Stimulated activated CD8-positive, alpha-beta memory T cell treated with anti-CD3 and anti-CD28 coated beads, Interleukin-4, amount 100 ng/mL, for 48 hours (primary cell): ENCODE measurements at places on chromosomes 6 and 20.

- no peak for DNase-seq
Observed at GRCh38 chr6:46757214-46757596, 10.5 kb downstream of the ANKRD66 start.

GRCh38 chr20:58553166-58553696 is 38.0 kb upstream of the APCDD1L start:
- DNase-seq = no peak

- no peak for DNase-seq
Observed at GRCh38 chr6:54286141-54286540, 22.1 kb upstream of the TINAG start.

- no peak for DNase-seq
Observed at GRCh38 chr6:149364557-149364956, 35.5 kb upstream of the SUMO4 start.

DNA sequence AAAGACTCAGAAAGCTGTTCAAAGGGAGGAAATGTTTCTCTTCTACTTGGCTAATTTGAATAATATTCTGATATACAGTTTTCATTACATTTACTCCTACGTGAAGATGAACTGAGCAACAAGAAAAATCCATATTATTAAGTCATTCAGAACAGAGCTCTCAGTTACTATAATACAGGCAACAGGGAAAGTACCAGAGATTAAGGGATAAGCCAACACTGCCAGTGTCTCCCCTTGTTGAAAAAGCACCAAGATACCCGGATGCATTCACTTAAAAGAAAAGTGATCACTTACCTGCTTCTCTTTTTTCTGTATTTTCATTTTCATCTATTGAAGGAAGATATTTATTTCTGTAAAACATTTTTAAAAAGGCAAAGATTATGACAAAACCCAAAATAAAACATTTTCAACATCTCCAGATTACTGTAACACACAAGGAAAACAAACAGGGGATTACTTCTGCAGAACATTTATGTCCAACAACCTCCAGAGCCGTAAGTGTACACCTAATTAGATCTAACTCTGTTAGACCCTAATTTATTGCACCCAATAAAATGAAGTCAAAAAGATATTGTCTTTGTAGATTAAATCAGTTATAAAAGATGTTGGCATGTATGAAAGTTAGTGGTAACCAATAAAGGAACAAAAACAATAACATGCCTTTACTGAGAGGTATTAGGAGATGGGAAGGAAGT is 67.0 kb downstream of the CHD6 start:
- DNase-seq = no peak

- DNase-seq = no peak
Observed at GRCh38 chr6:167238146-167238693, 52.9 kb upstream of the UNC93A start.

DNA sequence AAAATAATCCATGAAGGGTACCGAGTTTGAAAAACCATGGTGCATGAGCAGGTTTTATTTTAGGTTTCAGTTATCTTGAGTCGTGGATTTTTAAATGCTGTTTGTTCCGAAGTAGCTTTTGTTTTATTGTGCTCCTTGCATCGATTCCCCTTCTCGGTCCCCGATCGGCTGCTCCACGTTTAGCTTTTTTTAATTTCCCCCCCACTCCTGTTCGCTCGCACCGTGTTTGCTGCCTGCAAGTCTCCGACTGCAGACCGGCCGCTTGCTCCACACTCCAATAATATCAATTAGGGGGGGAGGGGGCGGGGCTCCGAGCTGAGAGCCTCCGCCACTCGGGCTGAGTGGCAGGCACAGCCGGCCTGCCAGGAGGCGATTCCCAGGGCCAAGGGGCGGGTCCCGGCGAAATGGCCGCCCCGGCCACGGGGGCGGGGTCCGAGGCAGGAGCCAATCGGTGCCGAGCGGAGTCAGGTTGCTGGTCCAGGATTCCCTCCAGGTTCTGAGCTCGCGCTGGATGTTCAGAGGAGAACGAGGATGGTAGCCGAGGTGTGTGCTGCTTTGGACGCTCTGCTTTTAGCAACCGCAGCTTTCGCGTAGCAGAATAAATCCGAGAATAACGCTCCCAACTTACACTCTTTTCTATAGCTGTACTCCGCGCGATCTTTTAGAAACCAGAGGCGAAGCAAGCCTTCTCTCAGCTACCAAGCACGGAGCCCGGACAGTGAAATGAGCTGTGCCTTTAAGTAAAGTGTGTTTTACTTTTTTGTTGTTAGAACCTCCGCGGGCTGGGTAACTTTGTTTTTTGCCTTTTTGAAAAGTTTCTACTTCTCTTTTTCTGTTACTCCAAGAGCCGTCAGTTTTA is at the start of gene EPHA7:
Gene EPHA7, minus strand, starts transcription at position 256 of the 859 bp plus-strand sequence. Its CDS starts 218 bp downstream, at position 38.
- DNase-seq = peak; percentile 64

DNA sequence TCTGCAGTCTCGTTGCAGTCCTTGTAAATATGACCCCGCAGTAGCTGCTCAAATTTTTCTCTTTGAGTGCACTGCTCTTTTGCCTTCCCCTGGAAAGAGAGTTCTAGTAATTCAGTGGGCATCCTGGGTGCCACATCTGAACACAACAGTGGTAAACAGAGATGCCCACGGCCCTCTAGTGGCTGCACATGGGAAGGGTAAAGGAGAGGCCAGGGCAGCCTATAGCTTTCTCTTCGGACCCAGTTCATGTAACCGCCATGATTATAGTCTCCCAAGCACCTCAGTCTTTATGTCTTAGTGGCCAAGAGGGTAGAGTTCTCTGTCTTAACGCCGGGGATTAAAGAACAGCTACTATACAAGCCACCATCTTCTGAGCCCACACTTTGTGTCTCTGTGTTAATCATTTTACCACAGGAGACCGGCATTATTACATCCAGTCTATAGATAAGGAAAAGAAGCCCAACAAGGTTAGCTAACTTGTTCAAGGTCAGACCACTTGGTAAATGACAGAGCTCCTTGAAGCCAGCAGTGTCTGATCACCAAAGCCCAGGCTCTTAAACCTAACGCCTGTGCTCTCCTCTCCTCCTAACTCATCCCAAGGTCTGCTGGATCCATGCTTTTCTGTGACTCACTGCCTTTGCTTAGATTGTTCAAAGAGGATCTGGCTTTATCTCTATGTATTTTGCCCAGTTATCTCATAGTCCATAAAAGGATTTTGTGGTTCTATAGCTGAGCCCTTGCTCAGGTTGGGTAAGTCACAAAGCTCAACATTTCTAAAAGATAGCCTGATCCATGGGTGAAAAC is 81.8 kb downstream of the ISM1 start:
- DNase-seq = peak; percentile 63

DNA sequence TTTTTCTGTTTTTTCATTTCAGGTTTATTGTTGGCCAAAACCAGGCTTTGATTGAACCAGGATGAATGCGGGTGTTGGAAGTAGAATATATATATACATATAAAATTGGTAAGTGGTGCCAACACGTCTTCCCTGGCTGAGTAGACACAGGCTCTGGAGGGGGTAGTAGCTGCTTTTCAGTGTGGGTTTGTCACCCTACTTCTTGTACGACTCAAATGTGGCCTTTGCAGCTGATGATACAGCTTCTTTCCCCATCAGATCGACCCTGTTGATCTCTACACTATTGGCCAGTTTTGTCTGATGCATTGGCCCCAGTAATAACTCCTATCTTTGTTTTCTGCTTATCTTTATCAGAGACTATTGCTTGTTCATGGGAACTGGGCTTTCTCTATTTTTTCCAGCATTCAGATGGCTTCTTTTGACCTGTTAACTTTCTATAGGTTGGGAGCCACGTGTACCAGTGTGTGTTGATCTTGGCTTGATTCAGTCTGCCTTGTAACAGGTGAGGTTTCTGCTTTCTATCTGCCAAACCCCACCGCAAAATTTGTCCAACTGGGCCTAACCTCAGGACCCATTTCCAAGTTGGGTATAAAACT is 2.7 kb upstream of the ZNFX1 start:
- DNase-seq = no peak

GRCh38 chr6:19865178-19865577 is 28.0 kb downstream of the ID4 start:
- DNase-seq = no peak

GRCh38 chr6:49664817-49665216 is 28.2 kb upstream of the RHAG start:
- no peak for DNase-seq

DNA sequence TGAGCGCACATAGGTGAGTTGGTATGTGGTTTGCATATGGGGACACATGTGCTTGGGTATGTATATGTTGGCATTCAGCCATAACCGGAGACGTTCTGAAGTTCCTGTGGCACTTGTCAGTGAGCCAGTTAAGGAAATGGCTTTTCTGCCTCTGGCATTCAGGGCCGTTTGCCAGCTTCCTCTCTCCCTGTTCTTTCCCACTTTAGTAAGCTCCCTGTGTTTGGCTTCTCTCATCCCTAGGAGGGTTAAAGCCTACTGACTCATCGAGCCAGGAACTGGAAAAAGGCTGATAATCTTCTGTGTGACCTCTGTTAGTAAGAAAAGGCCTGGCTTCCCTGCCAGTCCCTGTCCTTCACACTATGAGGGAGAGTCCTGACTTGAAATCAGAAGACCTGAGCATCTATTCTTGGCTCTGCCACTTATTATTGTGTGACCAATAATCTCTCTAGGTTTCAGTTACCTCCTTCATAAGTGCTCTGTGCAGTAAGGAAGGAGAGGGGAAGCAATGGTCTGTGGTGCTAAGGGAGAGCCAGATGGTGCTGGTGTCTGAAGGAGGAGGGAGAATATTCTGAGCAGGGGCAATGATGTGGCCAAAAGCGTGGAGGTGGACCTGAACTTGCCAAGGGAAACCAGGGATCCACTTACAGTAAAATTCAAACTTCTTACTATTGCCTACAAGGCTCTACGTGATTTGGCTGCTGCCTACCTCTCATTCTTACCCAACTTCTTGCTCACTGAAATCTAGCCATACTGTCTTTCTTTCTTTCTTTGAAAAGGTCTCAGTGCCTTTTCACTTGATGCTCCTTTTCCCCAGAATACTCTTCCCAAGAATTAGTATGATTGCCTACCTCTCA is 31.4 kb downstream of the ACSS2 start:
- peak; percentile 21 for DNase-seq

DNA sequence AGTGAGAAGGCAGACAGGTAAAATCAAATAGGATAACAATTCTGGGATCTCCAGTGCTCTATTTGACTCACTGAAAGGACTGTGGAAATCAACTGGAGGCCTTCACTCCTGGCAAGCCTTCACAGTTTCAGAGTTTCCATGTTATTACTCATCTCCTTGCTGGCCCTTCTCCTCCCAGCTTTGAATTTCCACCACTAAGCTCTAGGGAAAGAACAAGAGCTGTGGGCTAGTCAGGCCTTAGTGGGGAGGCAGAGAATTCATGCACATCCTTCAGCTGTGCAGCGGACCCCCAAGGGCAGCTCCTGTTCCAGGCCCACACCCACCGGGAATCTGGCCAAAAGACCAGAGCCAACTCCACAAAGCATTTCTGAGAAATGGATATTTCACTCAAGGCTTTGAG is 26.0 kb downstream of the MYLIP start:
- no peak for DNase-seq

- DNase-seq = no peak
Observed at GRCh38 chr20:62858058-62858830, 3.4 kb downstream of the TCFL5 start.

GRCh38 chr6:89797317-89797716 is 22.3 kb downstream of the MDN1 start:
- no peak for DNase-seq

DNA sequence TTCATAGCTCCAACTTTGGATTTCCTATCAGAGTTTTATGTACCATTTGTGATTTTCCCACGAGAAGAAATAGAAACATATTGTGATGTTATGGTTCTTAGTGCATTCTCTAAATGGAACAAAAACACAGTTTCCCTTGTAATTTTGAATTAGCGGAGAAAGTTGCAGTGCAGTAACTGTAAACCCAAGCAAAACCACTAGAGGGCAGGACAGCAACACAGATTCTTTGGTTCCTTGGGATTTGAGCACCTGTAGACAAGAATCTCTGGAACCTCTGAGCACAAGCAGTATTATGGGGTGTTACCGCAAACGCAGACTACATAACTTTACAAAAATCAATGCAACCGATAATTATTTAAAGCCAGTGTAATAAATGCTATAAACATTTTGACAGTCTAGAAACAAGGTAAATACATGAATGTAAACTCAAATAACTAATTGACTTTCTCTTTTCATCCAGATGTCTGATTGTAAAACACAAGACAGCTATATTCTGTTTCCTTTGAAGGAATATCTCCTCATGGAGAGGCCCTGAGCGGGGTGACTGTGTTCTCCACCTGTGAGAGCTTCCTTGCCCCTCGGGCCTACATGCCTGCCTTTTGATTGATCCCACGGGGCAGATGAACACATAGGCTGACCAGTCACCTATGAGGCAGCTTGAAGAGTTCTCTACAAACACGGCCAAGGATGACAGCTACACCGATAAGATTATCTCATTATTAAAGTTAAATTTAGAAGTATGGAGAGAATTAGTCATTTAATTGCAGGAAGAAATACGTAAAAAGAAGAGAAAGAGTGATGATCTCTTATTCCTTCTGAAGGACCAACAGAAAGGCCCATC is 67.5 kb upstream of the COL21A1 start:
- DNase-seq = no peak

GRCh38 chr20:36303020-36303595 is 3.0 kb upstream of the DLGAP4 start:
- DNase-seq = no peak

- DNase-seq = peak; percentile 80
Observed at GRCh38 chr6:26251354-26252076, 113.5 kb upstream of the BTN3A2 start.

GRCh38 chr6:113742342-113742741 is 114.8 kb upstream of the MARCKS start:
- DNase-seq = no peak

DNA sequence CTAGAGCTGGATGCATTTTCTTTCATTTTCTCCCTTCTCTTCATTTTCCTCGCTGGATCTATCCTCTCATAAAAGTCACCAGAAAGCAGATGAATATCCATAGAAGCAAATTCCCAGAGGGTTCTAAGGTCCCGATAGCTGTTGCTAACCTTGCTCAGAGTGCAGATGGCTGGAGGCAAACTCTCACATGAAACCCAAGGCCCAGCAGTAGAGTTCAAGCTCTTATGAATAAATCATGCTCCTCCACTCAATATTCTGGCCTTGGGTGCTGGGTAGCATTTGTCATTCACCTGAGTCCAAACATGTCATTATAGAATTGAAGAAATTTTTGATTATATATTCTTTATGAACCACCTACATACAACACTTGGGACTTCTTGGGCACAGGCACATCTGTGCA is 539.7 kb upstream of the MARCKS start:
- DNase-seq = no peak

DNA sequence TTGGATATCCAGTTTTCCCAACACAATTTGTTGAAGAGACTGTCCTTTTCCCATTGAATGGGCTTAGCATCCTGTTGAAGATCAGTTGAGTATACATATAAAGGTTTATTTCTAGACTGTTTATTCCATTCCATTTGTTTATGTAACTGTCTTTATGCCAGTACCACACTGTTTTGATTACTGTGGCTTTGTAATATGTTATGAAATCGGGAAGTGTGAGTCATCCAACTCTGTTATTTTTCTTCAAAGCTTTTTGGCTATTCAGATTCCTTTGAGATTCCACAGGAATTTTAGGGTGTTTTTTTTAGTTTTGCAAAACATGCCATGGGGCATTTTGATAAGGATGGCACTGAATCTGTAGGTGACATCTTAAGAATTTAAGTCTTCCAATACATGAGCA is 188.3 kb downstream of the BMP7 start:
- DNase-seq = no peak
